GF-D8 (cell line): ENCODE measurements at places on chromosomes 1 and 21.
A peak's percentile ranks its signal among the peaks of the same experiment; 100 is the strongest.

GRCh38 chr21:23401278-23401677 is 2206.0 kb downstream of the MRPL39 start:
- DNase-seq = no peak

GRCh38 chr21:45594721-45595489 is 48.6 kb upstream of the PCBP3 start:
- no peak for DNase-seq

DNA sequence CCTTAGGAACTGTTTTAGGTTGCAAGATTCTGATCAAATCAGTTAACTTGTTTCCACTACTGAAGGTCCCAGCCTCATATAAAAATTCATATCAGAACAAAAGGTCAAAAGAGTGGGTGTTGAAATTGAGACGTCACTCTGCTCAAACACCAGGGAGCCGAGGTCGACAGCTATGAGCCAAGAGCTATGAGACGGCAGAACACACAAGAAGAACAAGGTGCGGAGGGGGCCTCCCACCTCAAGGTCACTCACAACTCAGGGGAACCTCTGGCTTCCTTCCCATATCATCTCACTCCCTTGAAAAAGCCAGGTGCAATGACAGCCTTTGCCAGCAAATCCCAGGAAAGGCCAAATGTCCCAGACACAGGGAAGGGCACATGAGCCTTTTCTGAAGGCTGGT is 749 bp downstream of the SEC16B start:
- DNase-seq = no peak

- no peak for DNase-seq
These were observed 12.4 kb downstream of the TRIM62 start for GRCh38 chr1:33169290-33170055.

DNA sequence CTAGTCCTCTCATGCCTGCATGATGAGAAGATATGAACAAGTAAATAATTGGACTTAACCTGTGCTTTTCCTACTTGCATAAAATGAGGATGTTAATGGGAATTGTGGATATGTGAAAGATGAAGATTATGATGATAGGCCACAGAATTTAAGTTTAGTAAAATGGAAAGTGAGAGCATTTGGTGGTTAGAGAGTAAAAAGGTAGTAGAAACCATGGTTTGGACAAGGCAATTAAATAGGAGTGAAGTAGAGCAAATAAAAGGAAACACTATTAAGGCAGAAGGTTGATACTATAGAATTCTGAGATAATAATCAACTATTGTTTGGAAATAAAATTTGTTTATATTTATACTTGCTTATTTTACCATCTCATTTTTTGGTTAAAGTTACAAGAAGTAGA is 1162.5 kb downstream of the MRPL39 start:
- DNase-seq = no peak

DNA sequence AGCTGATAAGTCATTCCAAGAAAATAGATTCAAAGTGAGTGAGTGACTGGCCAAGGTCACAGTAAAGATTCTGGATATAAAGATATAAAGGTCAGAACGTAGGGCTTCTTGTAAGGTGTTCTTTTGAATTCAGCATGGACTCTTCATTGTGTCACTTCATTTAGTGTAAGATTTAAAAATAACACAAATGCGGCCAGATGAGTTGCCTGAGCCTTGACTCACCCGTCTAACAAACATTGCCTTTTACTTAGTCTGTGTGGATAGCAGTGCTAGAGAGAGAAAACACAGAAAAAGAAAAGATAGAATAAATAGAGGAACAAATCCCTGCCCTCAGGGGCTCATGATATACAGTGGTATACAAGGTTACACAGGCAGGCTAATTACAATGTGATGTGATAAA is 223.4 kb downstream of the PLPP3 start:
- DNase-seq = no peak

DNA sequence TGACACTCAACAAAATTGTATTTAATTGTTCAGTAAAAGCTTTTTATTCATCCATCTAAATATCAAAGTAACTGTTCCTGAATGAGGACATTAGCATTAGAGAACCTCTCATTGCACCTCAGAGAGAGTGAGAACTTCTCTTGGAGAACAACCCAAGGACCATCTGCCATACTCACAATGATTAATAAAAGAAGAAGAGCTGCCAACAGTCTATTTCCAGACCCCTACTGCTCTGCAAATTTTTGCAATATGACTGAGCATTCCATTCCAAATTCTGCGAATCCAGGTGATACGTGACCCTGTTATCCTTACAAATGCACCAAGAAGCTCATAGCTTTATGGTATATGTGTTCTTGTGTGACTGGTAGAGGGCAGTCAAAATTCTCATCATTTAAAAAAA is 422.5 kb downstream of the NEGR1 start:
- DNase-seq = no peak

DNA sequence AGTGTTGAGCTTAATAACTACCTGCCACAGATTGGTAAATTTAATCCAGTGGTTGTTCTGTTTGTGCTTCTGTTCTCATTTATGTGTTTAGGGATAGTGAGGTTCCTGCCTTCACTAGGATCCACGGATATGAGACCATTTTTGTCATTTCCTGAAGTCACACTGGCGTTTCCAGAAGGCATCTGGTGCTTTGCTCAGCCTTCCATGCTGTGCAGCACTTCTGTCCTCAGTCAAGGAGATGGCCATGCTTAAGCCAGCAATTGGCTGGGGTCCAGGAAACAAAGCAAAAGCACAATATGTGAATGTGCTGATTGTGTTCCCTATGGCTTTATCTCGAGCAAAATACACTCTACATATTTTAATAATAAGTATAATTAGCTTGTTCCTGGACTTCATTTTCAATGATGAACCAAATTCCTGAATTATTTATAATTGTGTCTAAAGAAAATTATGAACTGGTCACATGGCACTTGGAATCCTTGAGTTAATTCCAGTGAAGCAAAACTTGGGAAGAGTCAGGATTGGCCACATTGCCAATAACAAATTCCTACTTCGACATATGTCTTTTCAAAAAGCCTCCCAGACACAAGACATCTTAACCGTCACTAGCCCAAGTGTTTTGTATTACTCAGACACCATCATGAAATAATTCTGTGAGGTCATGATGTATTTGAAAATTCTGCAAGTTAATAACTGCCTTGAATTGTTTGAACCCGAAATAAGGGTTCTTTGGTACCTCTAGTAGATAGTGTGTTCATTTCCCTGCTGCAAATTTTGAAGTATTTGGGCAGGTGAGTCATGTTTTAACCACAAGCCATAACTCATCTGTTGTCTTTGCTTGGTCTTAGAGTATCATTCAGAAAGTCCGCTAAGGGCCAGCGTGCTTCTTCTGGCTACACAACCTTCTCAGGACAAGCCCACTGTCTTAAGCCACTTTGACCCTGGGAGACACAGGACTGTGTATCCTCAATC is 412.4 kb downstream of the DISC1 start:
- DNase-seq = no peak

DNA sequence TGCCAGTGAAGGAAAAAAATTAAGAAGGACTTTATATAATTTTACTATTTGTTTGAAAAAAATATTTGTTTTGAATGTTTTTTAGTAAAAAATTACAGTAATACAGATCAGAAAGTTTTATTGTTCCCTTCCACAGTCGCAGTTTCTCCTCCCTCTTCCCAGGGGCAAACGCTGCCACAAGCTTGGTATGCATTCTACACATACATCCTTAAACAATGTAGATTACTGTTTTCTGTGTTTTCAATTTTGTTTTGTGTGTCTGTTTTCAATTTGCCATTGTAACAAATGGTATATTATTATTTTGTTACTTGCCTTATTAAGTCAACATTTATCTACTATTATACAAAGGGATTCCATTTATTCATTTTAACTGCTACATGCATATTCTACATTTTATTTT is 257.1 kb downstream of the HMCN1 start:
- DNase-seq = no peak

DNA sequence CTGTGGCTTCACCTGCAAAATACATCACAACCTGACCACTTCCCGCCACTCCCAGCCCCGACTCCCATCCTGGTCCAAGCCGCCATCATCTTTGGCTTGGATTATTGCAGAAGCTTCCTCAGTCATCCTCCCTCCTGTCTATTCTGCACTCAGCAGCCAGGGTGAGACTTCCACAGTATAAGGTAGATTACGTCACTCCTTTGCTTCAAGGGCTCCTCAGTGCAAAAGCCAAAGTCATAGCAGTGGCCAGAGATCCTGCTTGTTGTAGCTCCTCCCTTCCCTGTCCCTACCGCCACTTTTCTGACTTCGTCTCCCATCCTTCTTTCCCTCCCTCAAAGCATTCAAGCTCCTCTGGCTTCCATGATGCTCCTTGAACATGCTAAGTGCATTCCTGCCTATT is 152.8 kb downstream of the GRIK3 start:
- DNase-seq = no peak

- DNase-seq = no peak
These were observed 47.1 kb downstream of the PTGS2 start for GRCh38 chr1:186633116-186633515.

DNA sequence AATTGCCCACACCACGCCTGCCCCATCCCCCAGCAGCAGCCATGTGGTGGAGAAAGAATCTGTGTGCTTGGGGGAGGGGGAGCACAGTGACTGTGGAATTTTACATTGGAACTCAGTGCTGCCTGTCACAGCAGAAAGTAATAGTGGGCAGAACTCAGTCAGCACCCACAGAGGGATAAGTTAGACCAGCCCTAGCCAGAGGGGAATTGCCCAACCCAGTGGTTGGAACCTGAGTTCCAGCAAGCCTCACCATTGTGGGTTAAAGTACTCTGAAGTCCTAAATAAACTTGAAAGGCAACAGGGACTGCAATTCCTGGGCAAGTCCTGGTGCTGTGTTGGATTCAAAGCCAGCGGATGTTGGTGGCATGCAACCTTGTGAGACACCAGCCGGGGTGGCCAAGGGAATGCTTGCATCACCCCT is 88.8 kb downstream of the MRPL39 start:
- DNase-seq = no peak

GRCh38 chr1:45569571-45569961 is 14.3 kb upstream of the NASP start:
- DNase-seq = no peak

DNA sequence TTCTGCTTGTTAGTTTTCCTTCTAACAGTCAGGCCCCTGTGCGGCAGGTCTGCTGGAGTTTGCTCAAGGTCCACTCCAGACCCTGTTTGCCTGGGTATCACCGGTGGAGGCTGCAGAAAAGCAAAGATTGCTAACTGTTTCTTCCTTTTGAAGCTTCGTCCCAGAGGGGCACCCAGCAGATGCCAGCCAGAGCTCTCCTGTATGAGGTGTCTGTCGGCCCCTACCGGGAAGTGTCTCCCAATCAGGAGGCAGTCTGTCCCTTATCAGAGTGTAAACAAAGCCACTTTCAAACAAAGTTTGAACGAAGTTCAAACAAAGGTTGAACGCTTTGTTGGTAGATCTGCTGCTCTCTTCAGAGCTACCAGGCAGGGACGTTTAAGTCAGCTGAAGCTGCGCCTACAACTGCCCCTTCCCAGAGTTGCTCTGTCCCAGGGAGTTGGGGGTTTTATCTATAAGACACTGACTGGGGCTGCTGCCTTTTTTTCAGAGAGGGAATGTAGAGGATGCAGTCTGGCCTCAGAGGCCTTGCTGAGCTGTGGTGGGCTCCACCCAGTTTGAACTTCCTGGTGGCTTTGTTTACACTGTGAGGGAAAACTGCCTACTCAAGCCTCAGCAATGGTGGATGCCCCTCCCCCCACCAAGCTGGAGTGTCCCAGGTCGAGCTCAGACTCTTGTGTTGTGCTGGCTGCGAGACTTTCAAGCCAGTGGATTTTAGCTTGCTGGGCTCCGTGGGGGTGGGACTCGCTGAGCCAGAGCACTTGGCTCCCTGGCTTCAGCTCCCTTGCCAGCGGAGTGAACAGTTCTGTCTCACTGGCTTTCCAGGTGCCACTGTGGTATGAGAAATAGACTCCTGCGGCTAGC is 401.8 kb downstream of the SRGAP2C start:
- no peak for DNase-seq

- no peak for DNase-seq
These were observed 52.1 kb upstream of the COL6A1 start for GRCh38 chr21:45929449-45929848.

- DNase-seq = peak; percentile 28
These were observed 19.4 kb upstream of the BSDC1 start for GRCh38 chr1:32413507-32414185.

- DNase-seq = no peak
These were observed 13.9 kb upstream of the PSMB2 start for GRCh38 chr1:35655196-35655595.

- no peak for DNase-seq
These were observed 5.5 kb downstream of the TLR5 start for GRCh38 chr1:223137455-223138085.
